ENCODE measurements at places on chromosomes 6 and 20. TPM values are rescaled to one million over a fixed set of nuclear protein-coding genes. Genes with fewer than 3 reads are reported as not detected.

Gene ADGRB3
- total RNA-seq = 0.87 TPM

Gene LY6G5B
- 17.5 TPM for total RNA-seq

Gene HLA-DQB2
- not detected for total RNA-seq

DNA sequence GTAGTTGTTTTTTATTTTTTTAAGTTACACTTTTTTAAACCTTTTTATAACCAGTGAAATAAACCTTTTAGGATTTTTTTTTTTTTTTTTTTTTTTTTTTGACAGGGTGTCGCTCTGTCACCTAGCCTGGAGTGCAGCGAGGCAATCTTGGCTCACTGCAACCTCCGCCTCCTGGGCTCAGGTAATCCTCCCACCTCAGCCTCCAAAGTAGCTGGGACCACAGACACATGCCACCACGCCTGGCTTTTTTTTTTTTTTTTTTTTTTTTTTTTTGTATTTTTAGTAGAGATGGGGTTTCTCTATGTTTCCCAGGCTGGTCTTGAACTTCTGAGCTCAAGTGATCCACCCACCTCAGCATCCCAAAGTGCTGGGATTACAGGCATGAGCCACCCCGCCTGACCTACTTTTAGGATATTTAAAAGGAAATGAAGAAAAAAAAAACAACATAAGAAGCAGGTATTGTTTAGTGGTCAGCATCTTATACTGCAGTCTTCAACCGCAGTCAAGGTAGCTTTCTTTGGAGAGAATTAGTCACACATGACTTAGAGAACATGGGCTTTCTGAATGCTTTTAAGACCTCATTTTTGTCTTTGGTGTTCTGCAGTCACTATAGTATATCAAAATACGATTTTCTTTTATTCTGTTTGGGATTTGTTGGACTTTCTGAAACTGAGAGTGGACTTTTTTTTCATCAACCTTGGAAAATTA lies 1.6 kb downstream of the POLR1H start:
- DNase-seq = no peak

DNA sequence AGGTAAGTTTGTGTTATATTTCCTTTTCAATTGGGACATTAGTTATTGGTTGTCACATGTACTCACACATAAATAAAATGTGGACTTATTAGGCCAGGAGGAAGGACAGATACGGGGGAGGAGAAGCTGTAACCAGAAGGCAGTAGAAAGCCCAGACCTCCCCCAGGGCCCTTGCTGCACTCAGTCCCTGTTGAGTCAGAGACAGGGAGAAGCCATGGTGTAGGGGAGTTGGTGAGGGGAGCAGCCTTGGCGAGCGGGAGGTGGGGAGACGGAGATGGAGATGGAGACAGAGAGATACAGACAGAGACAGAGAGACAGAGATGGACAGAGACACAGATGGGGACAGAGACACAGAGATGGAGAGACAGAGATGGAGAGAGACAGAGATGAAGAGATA lies 263.2 kb downstream of the DLL1 start:
- no peak for DNase-seq

DNA sequence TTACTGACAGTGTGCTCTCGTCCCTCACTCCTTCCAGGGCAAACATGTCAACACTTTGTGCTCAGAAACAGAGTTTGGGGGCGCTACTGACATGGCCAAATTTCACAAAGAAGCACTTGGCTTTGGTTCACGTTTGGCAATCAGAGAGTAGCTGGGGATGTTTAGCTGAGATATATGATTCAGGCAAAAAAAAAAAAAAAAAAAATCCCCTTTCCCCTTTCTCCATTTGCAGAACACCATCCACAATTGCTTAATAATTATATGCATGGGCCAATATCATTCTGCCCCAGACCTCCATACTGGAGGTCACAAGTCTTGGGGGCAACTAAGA lies 128.4 kb upstream of the ADGRF1 start:
- DNase-seq = no peak

- peak; percentile 13 for DNase-seq
Measured at GRCh38 chr6:13517116-13517515, 29.7 kb upstream of the GFOD1 start.
